ENCODE measurements at places on chromosomes 1 and 21.

DNA sequence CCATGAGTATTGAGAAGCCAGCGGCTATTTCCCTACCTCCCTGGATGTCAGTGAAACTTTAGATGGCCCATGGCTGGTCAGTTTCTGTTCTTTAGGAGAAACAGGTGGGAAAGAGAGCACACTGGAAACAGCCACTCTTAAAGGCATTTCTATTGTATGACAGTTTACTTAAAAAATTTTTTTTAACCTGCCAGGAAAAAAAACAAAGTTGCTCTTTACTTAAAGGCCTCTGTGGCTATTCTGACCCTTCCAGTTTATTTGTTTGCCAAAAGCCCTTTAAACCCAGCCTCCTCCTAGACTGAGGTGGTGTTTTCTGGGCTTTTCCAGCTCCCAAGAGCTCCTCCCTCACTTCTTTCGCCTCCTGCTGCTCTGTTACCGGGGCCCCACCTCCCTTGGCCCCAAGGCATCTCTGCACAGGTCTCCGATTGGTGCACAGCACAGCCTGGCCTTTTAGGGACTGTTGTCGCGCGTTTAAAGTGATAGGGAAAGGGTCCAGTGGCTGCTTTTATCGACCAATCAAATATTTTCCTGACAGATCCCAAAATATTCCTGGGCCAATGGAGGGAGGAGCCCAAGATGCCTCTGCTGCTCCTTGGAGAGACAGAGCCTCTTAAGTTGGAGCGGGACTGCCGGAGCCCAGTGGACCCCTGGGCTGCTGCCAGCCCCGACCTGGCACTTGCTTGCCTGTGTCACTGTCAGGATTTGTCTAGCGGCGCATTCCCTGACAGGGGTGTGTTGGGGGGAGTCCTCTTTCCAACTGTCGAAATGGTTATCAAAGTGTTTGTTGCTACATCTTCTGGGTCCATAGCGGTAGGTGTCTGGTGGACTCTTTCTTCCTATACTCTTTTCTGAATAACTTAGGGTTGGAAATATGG, at the start of gene SH3BGR:
Gene SH3BGR, plus strand, starts transcription at position 639 of the 875 bp plus-strand sequence. Its CDS starts 127 bp downstream, at position 766.
- peak; percentile 74 for DNase-seq

- peak; percentile 74 for DNase-seq
These were observed at the start of gene DISC1 for GRCh38 chr1:231626535-231626950. DISC1 (plus strand) TSS chr1:231626790; CDS start chr1:231626868, 78 bp downstream.

DNA sequence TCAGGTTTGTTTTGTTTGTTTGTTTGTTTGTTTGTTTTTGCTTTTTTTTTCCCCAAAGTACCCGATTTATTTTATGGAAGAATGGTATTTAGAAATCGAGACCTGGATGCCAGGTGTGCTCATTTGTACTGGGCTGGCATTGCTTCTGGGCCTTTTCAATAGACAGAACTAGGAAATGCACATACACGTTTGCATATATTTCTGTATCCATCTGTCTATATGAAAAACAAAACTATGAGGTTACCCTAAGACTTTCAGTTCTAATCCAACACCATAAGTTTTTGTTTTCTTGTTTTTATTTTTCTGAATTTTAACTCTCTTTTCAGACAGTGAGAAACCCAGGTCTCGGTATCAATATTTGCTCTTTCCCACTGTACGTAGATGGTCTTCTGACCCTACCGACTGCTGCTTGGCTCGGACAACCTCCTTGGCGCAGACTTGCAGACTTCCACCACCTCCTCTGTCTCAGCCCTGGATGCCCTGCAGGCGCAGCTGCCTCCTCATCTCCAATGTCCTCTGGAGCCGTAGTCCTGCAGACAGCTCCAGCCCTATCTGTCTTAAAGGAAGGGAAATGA, 171.7 kb downstream of the NEK7 start:
- no peak for DNase-seq

GRCh38 chr21:30138483-30138882, 28.1 kb downstream of the CLDN17 start:
- DNase-seq: no peak

- DNase-seq: peak; percentile 67
These were observed at the start of gene ABCG1 for GRCh38 chr21:42218836-42219605. ABCG1 (plus strand) TSS chr21:42219140; CDS start chr21:42219263, 123 bp downstream.

GRCh38 chr1:214493126-214493796, 58.1 kb downstream of the PTPN14 start:
- no peak for DNase-seq

- DNase-seq: peak; percentile 15
These were observed 20.0 kb downstream of the METTL13 start for GRCh38 chr1:171801487-171801891.

GRCh38 chr1:98005326-98006010, 84.6 kb upstream of the DPYD start:
- DNase-seq: no peak

- no peak for DNase-seq
These were observed 21.3 kb upstream of the PRDM15 start for GRCh38 chr21:41900401-41900800.

- DNase-seq: no peak
These were observed 876 bp downstream of the DENND2C start for GRCh38 chr1:114668784-114669561.

DNA sequence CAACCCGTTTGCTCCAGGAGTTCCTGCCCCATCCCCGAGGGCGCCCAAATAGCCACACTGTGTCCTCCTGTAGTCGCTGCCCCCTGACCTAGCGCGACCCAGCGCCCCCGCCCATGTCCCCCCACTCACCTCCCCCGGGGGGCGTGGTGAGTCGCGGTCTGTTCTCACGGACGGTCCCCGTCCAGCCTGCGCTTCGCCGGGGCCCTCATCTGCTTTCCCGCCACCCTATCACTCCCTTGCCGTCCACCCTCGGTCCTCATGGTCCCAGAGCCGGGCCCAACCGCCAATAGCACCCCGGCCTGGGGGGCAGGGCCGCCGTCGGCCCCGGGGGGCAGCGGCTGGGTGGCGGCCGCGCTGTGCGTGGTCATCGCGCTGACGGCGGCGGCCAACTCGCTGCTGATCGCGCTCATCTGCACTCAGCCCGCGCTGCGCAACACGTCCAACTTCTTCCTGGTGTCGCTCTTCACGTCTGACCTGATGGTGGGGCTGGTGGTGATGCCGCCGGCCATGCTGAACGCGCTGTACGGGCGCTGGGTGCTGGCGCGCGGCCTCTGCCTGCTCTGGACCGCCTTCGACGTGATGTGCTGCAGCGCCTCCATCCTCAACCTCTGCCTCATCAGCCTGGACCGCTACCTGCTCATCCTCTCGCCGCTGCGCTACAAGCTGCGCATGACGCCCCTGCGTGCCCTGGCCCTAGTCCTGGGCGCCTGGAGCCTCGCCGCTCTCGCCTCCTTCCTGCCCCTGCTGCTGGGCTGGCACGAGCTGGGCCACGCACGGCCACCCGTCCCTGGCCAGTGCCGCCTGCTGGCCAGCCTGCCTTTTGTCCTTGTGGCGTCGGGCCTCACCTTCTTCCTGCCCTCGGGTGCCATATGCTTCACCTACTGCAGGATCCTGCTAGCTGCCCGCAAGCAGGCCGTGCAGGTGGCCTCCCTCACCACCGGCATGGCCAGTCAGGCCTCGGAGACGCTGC, 1.1 kb downstream of the HTR6 start:
- DNase-seq: no peak

- DNase-seq: no peak
These were observed 367.4 kb downstream of the DISC1 start for GRCh38 chr1:231993968-231994455.

- DNase-seq: no peak
These were observed 56.4 kb downstream of the AHCTF1 start for GRCh38 chr1:246875041-246876026.

DNA sequence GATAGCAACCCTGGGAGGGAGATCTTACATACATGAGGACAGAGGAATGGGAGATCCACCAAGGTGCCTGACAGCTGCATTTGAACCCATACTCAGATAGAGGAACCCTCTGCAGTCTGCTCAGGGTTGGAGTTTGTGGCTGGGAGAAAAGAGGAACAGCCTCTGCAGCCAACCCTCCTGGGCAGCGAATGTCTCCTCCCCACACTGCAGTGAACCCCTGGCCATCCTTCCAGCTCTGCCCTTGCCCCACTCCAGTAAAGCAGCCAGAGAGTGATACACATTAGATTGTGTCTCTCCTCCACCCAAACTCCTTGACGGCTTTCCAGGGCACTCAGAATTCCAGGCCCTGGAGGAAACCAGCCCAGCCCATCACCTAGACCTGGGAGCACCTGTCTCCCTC, 137.7 kb downstream of the RUNX1 start:
- no peak for DNase-seq

- DNase-seq: no peak
These were observed 73.2 kb downstream of the BCAR3 start for GRCh38 chr1:93608187-93609109.

DNA sequence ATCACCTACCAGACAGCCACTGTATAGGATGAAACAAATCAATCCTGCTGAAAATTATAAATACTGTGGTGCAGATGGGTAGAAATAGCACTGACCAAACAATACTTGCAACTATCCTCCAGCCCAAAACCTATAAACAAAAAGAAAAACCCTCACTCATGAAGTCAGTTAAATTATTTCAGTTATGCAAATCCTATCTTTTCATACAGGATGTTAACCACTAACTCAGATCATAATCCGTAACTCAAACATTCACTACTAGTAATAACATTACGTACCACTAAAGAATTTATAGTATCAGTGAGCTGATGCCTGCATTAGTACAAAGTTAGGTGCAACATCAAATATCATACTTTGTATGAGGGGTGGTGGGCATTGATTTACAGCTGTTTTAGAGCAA, 2.6 kb downstream of the NDC1 start:
- DNase-seq: no peak

DNA sequence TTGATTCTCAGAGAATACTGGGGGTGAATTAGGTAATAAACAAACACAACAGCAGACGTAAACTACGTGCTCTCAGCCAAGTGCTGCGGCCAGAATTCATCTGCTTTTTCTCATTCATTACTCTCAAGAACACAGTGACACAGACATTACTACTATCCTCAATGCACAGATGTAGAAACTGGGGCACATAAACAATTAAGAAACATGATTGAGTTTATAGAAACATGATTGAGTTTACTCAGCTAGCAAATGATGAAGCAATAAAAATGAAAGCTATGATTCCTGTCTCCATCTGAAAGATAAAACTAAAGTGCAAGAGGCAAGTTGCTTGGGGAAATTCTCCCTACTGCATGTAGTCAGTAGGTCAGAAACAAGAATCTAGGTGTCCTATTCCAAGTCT, 140.5 kb downstream of the IFI44 start:
- no peak for DNase-seq

Measured in prostate gland (tissue), 2 donors.